Amniotic epithelial cell (primary cell): ENCODE measurements at places on chromosomes 11 and 22.
A peak's percentile ranks its signal among the peaks of the same experiment; 100 is the strongest.

DNA sequence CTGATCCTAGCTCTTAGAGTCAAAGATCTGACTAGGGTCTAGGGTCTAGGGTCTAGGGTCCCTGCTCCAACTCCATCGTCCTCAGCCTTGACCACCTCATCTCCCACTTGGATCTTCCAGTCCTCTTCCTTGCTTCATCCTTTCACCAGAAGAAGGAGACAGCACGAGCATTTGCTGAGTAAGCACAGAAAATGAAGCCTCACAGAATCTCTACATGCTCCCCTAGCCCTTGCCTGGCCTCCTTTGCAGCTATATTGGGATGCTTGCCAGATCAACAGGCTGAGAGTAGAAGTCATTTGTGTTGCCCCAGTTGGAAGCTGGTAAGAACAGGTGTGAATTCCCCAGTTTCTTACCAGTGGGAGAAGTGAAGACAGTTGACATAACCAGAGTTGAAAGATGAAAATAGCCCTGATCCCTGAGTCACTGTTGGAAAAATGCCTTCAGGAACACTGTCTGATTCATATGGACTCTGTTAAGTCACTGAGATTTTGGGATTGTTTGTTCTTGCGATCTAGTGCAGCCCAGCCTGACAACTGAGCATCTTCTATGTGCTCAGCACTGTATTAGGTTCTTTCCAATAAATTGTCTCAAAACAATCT lies 552.5 kb downstream of the INSC start:
- peak; percentile 71 for DNase-seq

- DNase-seq, result peak; percentile 9
These were observed 37.0 kb upstream of the HEPHL1 start for GRCh38 chr11:93984196-93984567.

DNA sequence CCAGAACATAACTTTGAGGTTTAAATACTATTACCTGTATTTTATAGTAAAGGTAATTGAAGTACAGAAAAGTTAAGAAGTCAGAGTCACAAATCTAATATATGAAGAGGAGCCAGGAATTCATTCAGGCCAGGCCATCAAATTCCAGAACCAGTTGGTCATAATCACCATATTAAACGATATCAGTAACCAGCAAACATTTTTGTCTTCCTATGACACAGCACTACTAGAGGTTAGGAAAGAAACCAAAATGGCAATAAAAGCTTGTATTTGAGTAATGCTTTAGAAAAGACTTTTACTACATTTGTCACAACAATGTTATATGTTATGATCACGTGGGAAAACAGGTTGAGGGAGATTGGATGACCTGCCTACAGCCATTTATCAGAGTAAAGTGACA lies 62.2 kb downstream of the DKK3 start:
- DNase-seq, result peak; percentile 42

DNA sequence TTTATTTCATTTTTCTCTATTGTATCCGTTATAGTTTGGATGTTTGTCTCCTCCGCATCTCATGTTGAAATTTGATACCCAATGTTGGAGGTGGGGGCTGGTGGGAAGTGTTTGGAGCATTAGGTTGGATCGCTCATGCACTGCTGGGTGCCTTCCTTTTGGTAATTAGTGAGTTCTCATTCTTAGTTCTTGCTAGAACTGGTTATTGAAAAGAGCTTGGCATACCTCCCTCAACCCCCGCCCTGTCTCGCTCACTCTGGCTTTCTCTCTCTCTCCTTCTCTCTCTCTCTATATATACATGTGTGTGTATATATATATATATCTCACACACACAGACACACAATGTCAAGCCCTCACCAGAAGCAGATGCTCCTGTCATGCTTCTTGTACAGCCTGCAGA lies 978.7 kb downstream of the DLG2 start:
- no peak for DNase-seq

DNA sequence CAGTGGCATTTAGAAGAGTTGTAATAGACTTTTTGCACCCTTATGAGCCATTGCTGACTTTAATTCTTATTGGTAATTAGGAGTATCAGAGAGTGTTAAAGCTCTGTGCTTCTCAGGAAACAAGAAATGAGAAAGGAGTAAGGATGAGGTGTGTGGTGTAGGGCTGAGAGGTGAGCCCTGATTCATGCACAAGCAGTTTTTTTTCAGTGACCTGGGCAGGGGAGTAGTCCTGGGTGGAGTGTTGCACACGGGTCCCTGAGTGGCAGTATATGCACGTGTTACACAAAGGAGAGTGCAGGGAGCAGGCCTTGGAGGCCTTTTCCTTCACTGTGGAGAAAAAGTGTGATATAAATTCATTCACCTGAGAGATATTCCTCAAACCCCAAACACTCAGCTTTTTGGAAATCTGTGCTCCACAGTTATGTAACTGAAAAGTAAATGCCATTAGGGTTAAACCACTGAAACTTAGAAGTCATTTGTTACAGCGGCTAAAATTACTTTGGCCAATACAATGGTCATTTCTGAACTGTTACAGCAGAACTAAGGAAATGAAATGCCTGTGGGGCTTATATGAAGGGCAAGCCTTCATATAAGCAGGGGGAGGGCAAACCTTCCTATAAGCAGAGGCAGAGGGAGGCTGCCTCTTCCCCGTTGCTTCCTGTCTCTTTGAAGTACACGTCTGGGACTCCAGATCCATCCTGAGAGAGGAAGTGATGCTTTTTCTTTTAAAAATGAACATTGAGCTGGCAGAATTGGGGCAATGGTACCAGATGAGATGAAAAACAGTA lies 62.6 kb upstream of the OLFML1 start:
- no peak for DNase-seq

- peak; percentile 73 for DNase-seq
These were observed 9.9 kb upstream of the CELSR1 start for GRCh38 chr22:46547179-46547882.

GRCh38 chr22:44181912-44182587 lies 1.3 kb downstream of the PARVG start:
- DNase-seq, result no peak

GRCh38 chr22:28146401-28147314 lies 227.6 kb upstream of the PITPNB start:
- peak; percentile 59 for DNase-seq

DNA sequence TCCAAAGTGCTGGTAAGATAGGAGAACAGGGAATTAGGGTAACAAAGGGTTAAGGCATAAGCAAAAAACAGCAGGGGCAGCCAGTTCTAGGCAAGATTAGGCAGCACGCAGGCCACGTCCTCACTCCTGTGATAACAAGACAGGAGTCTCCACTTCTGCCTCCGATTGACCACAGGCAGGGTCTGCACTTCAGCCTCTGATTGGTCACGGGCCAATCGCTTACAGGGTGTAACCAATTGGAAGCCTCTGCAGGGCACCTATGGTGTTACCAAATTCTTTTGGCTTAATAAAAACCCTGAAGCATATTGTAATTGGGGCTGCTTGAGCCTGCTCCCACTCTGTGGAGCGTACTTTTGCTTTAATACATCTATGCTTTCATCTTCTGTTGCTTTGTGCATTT lies 12.2 kb upstream of the GSTP1 start:
- no peak for DNase-seq

DNA sequence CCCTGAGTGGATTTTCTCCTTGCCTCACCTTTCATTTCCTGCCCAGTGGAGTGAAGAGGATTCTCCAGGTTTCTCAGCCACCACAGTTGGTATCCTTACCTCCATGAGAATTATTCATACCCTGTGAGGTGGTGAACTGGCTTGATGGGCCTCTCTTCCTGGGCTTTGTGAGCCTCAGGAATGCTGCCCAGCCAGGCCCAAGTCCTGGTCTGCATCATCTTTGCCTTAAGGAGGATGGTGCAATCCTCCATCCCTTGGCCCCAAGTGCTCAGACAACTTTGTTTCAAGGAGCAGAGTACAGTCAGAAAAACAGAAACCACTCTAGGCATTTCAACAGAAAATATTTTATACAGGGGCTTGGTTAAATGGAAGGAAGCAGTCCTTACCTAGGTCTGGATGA lies 114.2 kb upstream of the CADM1 start:
- DNase-seq, result peak; percentile 40

DNA sequence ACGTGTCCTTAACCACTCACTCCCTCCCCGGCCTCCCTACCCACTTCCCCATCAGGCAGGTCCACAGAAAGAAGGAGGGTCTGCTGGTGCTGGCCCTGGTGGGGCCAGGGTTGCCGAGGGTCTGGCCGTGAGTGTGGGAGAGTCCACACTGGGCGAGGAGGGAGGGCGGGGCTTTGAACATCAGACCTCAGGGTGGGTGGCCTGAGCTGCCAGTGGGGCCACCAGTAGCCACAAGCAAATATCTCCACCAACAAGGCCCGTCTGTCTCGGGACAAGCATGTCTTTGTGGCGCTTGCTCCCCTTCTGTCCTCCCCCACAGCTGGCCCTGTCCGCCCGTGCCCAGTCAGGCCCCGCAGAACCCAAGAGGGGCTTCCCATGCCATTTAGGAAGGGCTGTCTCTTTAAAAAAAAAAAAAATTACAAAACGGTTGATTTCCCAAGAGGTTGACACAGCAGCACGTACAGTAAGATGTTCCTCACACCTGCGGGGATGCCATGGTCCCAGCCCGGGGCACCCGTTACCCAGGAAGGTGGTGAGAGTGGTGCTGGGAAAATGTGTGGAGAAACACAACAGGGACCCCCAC lies 17.7 kb upstream of the TALDO1 start:
- DNase-seq, result no peak

- DNase-seq, result peak; percentile 36
These were observed 907 bp upstream of the PHLDA2 start for GRCh38 chr11:2929950-2930703.

DNA sequence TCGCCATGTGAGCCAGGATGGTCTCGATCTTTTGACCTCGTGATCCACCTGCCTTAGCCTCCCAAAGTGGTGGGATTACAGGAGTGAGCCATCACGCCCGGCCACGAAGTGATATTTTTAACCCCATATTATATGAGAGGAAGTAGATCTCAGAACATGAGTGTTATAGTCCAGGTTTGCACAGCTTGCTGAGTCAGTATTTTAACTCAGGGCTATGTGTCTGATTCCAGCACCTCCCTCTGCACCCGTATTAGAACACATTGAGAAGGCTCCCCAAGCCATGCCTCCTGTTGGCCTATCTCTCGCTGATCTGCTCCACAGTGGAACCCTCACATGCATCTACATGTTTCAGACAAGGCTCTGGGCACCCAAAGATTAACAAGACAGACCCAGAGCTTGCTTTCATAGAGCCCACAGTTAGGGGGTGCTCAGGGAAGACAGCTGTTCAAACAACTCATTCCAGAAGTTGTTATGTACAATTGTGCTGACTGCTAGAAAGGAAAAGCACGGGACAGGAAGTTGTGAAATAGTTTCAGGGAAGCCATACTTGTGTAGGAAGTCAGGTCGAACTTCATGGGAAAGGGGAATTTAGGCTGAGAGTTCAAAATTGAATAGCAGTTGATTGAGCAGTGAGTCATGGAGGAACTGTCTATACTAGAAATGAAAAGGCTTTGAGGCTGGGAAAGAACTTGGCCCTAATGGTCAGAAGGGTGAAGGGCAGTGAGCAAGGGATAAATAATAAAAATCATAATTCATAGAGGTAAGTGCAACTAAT lies 49.3 kb upstream of the CLPB start:
- DNase-seq, result peak; percentile 71

GRCh38 chr22:42468841-42469240 lies 36.6 kb upstream of the NFAM1 start:
- DNase-seq, result peak; percentile 31

DNA sequence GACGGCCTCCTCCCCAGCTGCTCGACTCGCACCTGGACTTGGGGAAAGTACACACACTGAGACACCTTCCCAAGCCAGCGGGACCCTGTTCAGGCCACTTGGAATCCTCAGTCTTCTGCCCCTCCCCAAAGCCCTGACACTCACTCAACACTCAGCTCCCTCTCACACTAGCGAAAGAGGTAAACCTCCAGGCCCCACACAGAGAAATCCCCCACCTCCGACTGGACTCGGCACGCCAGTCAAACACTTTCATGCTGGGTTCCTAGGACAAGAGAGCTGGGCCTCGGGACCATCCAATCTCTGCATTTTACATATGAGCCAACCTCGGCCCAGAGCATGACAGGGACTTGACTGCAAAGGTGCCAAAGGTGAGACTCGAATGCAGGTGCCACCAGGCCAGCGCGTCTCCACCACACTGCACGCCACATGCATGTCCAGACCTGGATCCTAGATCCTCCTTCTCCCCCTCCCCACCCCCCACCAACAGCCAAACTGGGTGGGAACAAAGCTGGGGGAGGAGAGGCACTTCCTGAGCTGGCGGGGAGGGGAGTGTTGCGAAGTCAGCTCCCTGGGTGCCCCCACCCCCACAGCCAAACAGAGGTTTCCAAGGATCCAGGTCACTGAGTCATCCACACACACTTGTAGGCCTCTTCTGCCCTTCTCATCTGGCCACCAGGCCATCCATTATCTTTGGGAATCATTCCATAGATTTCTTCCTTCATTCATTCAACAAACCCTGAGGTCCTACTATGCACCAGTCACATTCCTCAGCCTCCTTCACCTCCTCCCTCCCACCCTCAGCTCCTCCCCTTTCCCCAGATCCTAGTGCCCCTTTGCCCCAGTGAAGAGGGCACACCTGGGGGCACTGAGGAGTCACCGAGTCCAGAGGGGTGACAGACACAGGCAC lies 10.7 kb upstream of the CD5 start:
- peak; percentile 63 for DNase-seq

GRCh38 chr11:122690801-122691548 lies 35.5 kb downstream of the UBASH3B start:
- DNase-seq, result peak; percentile 68

DNA sequence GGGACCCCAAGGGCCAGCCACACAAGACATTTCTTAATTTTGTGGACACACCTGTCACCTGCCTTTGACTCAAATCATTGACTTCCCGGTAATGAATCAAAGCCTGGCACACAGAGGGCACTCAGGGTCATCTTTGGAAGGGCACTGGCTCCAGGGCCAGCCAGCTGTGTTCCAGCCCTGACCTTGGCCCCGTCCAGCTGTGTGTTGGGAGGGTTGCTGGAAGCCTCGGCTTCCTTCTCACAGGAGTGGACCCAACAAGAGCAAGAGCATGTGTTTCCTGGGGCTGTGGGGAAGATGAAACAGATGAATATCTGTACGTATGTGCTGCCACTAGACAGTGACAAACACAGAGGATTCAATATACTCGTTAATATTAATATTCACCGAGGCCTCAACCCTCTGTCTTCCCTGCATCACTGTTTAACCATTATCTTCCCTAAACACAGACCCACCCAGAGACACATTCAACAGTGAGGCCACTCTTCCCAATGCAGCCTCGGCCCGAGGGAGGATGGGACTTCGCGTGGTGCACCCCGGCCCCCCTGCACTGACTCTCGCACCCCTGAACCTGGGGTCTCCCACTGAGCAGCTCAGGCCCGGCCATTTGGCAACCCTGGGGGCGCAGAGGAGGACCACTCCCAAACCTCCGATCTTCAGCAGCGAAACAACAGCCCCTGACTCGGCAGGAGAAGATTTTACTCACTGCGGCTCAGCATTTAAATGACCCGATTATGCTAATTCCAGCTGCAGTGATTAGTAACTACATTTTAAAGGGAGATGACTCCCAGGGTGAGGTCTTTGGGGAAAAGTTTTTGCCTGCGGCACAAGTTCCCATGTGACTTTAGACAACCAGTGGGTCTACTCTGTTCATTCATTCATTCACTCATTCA lies 45.7 kb downstream of the PHF21B start:
- DNase-seq, result no peak
